Activated CD8-positive, alpha-beta memory T cell treated with anti-CD3 and anti-CD28 coated beads, Interleukin-2, amount 50 U/mL, for 4 hours (primary cell): ENCODE measurements at places on chromosomes 7 and 10.

GRCh38 chr7:129376778-129377700 is 57.2 kb upstream of the STRIP2 start:
- DNase-seq: no peak

DNA sequence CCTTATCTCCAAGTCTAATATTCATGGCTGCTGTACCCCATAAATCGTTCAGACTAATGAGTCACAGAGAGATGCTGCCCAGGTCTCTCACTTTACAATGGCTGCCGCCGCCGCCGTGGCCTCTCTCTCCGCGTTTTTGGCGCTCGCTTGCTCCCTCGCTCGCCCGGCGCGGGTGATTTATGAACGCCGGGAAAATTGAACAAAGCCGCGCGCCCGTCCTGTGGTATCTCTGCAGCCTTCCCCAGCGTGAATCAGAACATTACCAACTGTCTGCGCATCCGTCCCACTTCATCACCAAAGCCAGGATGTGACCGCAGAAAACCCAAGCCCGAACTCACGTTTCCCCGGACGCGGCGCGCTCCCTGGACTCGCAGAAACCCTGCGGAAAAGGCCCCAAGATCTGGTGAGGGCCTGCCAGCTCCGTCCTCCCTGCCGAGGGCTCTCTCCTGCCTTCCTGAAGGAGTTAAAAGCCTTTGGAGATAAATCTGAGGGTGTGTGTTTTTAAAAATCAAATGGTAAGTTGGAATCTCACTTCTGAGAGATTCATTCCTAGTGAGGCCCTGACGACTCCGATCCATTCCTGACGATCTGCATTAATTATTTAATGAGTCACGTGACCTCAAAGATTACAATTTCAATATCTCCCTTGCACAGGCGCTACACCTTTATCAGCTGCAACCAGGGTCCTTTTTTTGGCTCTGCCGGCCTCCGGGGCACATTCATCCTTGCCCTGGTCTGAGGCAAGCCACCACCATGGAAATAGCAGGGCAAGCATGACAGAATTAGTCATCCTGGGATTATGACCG is 6.3 kb downstream of the HOXA4 start:
- DNase-seq: no peak

GRCh38 chr7:16850614-16851466 is 30.9 kb downstream of the AGR3 start:
- no peak for DNase-seq

- no peak for DNase-seq
These were observed 3.9 kb downstream of the FAM241B start for GRCh38 chr10:69633673-69634635.

GRCh38 chr7:902996-903395 is 26.6 kb downstream of the GET4 start:
- no peak for DNase-seq

- DNase-seq: no peak
These were observed 66.7 kb upstream of the FGL2 start for GRCh38 chr7:77266291-77266794.

DNA sequence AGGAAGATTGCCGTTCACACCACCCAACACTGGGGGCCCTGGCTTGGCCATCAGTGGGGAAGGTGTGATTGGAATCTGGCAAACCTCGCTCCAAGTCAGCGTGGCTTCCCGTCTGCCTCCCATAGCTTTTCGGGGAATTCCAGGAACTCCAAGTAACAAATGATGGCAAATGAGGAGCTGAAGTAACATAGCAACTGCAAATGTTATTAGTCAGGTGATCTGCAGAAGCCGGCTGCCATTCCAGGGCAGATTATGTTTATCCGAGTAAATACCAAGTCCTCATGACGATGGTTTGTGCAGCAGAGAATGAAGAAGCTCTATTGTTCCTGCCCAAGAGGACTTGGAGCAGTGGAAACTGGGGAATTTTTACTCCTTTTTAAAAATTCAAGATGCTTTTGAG is 270.5 kb upstream of the PODXL start:
- DNase-seq: no peak

GRCh38 chr10:23432639-23433038 is 6.2 kb upstream of the OTUD1 start:
- no peak for DNase-seq

DNA sequence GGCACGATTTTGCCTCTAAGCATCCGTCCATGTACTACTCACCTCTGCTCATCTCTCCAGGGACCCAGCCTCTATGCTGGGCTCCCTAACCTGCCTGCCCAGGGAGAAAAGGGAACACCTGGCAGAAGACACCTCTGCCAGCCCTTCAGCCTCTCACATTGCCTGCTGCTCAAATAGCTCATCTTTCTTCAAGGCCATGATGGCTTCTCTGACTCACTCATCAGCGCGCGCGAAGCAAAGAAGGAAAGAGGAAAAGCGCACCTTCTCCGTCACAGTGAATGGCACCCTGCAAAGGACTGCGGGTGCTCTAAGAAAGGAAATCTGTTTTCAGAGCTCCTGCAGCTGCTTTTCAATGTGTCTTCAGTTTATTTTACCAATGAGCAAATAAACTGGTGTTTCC is 174.0 kb downstream of the PRKAG2 start:
- DNase-seq: no peak

DNA sequence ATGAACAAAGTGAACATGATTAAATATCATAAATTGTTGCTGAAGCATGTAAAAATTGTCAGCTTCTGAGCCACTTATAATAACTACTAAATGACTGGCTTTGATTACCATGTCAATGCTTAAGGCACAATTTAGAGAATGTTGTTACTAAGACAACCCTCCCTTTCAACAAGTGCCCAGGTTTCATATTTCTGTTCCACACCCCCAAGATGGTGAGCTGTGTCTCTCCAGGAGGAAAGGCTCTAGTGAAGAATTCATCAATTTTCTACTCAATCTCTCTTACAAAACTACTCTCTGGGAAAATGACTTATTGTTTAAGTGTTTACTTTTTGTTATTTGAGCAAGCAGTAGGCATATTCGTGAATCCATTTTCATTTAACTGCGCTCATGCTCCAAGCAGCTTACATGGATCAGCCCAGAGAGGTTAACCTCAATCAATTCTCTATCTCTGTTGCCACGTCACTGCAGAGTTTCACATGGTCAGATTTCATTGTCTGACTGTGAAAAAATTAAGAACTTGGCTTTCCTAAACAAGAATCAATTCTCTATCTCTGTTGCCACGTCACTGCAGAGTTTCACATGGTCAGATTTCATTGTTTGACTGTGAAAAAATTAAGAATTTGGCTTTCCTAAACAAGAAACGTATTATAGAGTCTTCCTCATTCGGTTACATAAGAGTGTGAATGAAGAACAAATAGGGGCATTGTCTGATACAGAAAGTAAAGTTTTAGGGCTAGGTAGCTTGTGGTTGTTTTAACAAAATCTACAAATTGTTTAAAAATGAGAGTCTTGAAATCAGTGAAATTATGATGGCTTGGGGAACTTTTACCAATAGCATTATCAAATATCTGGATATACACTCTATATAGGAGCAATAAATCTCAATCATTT is 49.7 kb downstream of the CCDC71L start:
- no peak for DNase-seq

DNA sequence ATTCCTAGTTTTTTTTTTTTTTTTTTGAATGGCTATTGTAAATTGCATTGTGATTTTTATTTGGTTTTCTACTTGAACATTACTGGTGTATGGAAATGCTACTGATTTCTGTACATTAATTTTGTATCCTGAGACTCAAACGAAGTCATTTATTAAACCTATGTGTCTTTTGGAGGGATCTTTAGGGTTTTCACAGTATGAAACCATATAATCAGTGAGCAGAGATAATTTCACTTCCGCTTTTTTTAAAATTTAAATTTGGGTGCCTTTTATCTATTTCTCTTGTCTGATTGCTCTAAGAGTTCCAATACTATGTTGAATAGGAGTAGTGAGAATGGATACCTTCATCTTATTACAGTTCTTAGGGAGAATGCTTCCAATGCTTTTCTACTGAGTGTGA is 102.7 kb downstream of the ZWINT start:
- no peak for DNase-seq

DNA sequence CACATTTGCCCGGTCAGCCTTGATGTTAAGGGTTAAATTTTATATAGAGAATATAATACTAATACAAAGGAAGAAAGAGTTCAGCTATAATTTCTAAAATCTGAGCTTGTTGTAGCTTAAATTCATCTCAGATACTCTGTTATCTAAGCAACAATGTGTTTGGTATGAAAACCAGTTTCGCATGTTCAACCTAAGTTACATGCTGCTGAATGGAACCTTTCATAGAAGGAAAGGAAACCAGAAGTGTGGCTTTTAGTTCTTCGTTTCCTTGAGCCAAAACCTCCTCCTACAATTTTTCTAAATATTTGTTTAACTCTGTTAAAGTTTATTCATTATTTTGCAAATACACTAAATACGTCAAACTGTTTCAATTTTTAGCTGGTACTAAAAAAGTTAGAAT is 18.5 kb downstream of the AGR2 start:
- no peak for DNase-seq

DNA sequence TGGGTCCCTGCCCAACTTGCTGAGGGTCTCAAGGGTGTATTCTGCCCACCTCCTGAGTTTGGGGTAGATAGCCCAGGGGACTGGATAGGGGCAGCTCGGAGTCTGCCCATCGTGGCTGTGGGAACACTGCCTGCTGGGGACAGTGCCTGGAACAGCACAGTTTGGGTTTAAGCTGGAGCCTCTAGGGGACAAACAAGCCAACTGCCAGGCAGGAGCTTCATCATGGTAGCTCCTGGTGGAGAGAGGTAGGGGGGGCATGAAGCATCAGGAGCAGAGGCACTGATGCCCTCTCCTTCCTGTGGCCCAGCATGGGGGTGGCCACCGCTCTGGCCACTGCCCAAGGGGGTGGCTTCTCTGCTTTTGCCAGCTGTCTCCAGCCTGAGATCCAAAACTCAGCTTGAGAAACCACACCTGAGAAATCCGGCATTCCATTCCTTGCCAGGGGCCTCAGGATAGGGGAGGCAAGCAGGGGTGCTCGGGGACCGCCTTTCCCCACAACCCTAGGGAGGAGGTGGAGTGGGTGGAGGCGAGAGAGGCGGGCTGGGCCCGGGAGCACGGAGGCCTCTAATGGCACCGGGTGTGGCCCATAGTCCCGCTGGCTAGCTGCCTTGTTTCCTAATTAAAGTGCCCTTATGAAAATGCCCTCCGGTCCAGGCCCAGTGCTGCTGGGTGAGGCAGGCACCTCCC is 47.6 kb downstream of the UNC5B start:
- no peak for DNase-seq
